Hematopoietic multipotent progenitor cell (in vitro differentiated cells): ENCODE measurements at places on chromosomes 1 and 21. TPM values are rescaled to one million over a fixed set of nuclear protein-coding genes. Genes with fewer than 3 reads are reported as not detected.

GRCh38 chr1:198542632-198543031 lies 2.2 kb upstream of the ATP6V1G3 start:
- DNase-seq = no peak

DNA sequence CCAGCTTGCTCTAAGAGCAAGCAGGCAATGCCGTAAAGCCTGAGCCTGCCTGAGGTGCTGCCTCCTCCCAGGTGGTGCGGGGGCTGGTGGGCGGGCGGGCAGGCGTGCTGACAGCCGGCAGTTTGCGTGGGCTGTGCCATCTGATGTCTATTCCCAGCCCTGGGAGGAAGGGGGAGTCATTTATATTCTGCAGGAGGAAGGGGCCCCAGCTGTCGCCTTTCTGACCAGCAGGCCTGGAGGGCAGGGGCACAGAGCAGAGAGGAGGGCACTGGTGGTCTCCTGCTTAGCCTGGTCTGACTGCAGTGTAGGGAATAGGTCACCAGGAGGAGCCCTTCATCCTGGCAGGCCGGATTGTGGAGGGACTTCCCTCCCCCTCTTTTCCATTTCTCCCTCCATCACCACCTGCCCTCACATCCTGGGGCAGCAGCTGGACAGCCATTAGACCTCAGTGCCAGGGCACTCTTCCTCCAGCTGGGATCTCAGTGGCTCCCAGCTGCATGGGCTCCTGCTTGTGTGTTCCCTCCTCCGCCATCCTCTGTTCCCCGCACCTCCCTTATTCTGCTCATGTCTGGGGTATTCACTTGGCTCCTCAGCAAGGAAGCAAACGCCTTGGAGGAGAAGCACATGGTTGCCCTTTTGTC lies 4.4 kb downstream of the CYB561D1 start:
- DNase-seq = no peak

DNA sequence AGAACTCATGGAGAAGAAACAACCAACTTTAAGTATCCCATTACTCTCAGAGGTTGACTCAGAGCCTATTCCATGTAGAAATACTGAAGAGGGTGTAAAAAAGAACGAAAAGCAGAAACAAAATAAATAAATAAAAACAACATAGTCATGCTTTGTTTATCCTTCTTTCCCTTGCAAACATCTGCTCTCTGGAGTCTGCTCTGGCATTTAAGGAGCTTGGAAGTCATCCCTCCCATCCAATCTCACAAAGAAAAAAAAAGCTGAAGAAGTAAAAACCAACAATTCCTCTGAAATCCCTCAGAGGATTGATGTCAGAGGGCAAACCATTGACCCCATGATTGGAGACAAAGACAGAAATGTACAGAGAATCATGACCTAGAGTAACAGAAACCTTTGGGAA lies 302.6 kb upstream of the GREM2 start:
- DNase-seq = no peak

GRCh38 chr21:36478941-36479340 lies 981 bp downstream of the CLDN14 start:
- no peak for DNase-seq

DNA sequence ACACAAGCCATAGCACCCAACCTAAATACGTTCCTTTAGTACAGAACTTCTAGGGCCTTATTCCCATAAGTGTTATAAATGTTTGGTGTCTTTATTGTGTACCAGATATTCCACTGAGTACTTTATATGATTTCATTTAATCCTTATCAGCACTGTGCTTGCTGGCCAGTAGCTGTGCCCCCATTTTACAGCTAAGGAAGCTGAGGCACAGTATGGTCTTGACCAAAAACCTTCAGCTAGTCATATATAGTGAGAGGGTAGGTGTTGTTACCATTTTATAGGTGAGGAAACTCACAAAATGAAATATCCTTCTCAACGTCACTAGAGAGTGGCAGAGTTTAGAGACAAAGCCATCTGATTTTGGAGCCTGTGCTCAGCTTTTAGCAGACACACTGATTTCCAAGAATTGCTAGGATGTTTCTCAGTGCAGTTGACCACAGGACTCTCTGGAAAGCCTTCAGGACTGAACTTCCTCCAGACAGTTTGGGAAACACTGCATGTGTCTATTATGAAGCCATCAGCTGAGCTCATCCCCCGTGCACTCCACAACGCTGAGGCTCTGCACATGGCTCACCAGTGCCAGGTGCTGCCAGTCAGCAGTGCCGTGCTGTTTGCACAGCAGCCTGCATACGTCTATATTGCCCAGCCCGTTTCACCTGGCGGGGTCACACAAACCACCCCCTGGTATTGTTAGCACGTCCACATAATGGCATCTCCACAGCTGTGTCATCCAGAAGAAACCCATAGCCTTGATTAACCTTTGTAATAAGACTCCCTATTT lies 15.4 kb downstream of the NPPA start:
- DNase-seq = no peak

DNA sequence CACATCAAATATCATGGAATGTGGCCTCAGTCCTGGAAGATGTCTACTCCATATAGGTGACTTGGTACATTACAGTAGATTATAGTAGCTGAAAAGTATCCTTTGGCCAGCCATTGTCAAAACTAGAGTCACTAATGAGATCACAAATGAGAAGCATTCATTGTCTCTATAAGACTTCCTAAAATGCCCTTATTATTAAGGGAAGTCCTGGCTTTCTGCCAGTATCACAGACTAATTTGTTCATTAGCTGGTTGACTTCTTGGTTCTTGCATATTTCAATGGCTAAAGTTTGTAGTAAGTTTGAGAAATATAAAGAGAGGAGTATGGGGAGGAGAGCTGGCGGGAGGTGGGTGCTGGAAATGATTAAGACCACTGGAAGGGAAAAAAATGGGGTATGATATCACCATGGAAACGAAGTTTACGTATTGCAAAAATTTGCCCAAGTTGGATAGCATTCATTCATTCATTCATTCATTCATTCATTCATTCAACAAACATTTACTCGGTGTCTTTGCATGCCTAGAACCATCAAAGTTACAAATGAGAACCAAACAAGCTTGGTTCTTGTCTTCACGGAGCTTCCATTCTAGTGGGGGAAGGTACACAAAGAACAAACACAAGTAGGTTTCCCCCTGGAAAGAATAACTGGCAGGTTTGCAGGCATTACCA lies 11.7 kb upstream of the B3GALNT2 start:
- DNase-seq = no peak

DNA sequence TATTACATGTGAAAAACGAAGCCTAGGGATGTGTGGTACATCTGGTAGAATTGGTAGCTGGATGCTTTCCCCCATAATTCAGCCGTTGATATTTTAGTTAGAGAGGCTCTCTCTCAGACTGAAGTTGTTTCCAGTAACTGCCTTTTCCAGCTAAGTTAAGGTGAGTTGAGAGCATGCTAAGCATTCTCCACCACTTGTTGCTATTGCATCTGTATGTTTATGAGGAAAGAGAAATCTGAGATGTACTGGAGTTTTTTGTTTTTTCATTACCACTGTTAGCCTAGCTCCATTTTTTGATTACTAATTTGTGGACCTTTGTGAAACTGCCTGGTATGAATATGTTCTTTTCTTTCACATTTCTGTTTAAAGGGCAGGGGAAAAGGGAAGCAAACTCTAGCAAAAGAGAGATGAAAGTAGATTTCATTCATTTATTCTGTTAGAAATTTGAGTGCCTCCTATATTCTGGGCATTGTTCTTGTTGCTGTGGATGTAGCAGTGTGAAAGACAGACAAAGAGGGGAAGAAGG lies 189.9 kb upstream of the CACYBP start:
- no peak for DNase-seq

DNA sequence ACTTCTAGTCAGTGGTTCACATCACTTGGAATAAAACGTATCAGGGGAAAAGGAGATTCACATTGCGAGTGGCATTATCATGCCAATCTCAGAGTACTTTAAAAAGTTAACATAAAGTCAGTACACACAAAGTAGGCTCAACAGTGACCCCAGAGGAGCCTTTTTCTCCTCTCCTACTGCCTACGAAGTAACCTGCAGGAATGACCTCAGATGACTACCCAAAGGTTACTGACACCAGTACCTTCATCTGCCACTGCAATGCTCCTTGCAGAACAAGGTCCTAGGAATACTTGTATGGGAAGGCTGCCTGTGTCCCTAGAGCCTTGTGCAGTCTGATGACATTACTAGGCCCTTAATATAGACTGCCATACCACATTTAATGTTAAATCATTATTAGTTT lies 389.8 kb upstream of the LYPLAL1 start:
- no peak for DNase-seq

GRCh38 chr1:225021037-225021436 lies 91.6 kb downstream of the DNAH14 start:
- DNase-seq = no peak

DNA sequence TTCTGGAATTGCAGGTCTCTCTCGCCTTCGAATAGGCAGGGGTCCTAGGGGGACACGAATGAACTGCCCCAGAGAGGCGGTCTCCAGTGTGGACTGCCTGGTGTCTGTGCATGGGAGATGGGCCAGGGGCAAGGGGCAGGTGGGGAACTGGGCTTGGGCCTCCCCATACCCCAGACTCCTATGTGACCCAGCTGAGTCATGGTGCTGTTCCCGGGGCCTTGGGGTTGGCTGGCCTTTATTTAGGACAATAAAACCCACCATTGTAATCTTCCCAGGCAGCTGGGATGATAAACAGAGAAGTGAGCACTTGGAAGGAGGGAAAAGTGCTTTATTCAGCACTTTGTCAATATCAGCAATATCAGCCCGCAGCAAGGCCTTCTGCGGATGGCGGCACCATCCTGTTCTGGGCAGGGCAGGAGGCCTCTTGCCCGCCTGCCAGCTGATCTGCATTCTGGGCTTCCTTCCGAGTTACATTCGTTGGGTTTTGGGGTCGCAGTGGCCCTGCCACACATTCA lies 209.0 kb upstream of the TMEM51 start:
- DNase-seq = peak; percentile 40

DNA sequence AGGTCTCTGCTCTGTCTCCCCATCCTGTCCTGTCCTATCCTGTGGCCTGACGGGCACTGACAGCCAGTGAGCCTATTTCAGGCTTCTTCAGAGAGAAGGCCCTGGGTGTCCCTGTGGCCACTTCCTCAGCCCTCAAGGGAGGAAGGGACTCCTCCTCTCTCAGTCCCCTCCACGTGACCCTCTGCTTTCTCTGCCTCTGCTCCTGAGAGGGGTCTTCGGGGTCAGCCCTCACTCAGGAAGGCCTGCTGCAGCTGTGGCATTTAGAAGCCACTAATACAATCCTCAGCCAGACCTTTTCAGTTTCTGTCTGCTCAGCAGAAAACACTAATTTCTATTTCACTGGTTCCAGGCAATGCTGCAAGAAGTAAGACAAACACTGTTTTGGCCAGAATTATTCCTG lies 43.6 kb upstream of the ETV3 start:
- no peak for DNase-seq

GRCh38 chr1:1295154-1295923 lies 12.4 kb downstream of the ACAP3 start:
- DNase-seq = no peak

- no peak for DNase-seq
Observed at GRCh38 chr1:201562659-201563405, 23.9 kb downstream of the NAV1 start.

DNA sequence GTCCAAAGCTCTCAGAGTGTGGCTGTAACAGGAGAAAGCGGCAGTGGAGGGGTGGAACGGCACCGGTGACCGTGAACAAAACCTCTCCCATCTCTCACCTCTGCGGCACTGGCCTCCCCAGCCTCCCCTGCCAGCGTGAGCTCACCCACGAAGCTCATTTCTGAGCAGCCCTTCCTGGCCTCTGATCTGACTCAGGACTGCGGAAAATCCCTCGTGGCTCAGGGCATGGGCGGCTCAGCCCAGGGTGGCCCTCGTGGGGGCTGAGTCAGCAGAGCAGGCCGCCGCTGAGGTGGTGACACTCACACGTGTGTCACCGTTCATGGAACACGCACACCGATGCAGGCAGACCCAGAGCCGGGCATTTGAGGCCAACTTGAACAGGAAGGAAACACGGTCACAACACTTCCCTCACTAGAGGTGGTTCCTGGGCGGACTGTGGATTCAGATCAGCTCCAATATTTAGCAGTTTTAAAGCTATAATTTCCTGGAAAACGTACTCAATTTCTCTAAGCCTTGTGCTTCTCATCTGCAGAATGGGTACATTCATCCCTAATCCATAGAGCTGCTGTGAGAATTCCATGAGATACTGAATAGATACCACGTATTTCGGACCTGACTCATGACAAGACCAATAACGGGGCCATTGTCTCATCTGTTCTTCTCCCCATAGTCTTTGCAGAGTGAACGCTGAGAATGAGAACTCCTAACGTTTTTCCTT lies 115.0 kb upstream of the TMPRSS2 start:
- DNase-seq = peak; percentile 42

DNA sequence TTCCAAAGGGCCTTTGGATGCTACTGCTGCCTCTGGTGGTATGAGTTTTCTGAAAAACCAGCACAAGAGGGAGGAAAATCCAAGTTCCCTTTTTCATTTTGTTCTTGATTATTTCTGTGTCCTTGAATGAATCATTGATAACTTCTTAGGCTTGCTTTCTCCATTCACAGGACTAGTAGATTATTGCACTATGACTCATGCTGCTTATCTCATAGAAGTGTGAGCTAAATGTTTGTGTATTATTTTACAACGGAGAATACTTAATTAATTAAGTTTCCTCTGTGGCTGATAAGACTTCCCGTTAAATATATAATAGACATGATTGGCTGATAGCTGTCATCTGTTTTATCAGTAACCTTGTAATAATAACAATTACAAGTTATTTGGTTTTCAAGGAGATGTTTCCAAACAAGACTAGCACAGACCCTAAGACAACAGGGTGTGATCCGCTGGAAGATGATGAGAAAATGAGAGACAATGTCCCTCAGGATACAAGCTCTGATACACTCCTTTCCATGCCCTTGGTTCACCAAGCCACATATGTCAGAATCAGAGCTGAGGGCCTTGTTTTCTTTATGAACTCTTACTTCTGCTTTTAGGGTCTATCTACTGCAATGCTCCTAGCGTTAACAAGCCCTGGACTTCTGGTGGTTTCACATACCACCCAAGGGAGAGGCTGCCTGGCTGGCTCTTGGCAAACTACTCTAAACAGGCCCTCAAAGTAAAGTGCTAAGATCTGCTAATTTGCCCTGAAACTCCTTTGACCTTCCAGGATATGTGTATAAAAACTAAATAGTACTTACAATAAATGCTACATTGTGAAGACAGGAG lies 1078.3 kb downstream of the TTLL7 start:
- no peak for DNase-seq

DNA sequence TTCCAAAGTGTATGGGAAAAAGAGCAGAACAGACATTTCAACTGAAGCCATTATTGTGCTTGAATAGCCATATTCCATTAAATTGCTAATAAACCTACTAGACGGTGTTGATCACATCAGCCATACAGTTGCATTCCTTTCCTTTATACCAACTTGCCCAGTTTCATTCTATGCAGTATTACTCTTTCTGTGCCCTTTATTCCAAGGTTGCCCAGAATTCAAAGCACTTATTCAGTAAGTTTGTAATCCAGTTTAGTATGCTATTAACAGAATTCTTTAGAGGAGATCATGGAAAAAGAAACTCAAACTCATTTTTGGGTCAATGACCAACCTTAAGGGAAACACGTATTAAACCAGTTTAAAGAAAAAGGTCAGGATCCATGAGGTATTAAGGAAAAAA lies 89.5 kb downstream of the DDAH1 start:
- no peak for DNase-seq

Gene GIPC2
- total RNA-seq = 0.54 TPM

Gene XCL2
- total RNA-seq = not detected

Gene BCAR3
- total RNA-seq = 1.1 TPM

Gene OR11L1
- under 0.01 TPM for total RNA-seq

Gene H3-3A
- 419 TPM for total RNA-seq

Gene BEND5
- total RNA-seq = 9.2 TPM

Gene IL10
- total RNA-seq = under 0.01 TPM
